ACHN (cell line): ENCODE measurements at places on chromosomes 2 and 18.

DNA sequence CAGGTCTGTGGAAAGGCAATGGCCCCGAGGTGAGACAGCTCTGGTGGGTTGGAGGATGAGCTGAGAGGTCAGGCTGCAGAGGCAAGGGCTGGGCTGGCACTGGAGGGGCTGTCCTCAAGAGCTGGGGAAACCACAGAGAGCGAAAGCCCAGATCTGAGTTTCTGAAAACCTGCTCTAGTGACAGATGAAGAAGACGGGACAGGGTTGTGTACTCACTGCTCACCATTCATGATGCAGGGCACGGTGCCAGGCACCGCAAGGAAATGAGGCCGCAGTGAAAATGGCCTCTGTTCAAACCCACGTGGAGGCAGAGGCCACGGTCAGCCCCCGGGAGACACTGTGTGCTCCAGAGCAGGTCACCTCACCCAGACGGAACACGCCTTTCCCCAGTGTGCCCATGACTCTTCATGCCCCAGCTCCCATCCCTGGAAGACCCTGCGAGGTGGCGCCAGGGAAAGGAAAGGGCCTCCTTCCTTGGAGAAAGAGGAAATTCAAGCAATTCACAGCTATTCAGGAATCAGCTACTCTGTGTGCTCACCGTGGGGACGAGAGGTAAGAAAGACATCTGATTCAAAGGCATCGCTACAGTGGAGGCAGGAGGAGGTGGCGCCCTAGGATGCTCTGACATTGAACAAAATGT is 24.3 kb upstream of the ID2 start:
- no peak for DNase-seq

GRCh38 chr2:131413148-131413747 is 49.3 kb upstream of the RAB6D start:
- DNase-seq: peak; percentile 67

DNA sequence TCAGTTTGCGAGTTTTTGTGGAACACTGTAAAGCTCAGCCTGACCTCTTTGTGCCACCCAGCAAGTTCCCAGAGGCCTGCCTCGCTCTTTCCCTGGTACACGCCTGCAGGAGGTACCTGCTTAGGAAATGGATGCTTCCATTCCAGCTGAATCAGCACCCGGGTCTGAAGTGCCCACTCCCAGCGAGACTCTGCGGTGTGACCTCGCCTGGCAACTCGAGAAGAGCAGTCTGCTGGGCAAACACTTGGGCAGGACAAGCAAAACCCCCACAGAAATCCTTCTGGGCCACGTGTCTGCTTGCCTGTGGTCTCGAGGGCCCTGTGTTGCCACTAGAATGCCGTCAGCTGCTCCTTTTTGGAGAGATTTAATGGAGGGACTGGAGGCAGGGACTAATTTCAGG is 127.6 kb downstream of the MAPK4 start:
- DNase-seq: no peak

DNA sequence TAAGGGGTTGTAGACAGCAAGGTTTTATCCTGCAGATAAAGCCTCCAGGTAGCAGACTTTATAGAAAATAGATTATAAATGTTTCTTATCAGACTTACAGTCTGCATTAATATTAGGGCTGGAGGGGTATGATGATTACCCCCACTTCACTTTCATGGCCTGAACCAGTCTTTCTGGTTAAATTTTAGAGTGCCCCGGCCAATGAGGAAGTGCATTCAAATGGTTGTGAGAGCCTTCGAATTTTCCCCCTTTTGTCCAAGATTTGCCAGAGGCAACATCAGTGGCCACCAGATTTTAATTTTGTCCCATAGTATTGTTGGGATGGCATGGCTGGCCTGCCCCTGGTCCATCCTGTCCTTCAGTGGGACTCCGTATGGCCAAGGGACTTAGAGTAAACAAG is 31.6 kb downstream of the COMMD1 start:
- DNase-seq: no peak

DNA sequence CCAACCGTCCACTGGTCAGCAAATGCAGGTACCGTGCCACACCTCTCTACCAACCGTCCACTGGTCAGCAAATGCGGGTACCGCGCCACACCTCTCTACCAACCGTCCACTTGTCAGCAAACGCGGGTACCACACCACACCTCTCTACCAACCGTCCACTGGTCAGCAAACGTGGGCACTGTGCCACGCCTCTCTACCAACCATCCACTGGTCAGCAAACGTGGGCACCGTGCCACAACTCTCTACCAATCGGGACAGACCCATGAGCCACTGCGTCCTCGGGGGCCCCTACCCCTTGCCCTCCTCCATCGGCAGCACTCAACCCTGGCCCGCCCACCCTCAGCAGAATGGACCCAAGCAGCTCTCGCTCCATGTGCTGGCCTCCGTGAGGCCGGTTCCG is 226.4 kb upstream of the SALL3 start:
- DNase-seq: no peak

- DNase-seq: peak; percentile 77
These were observed 241.3 kb downstream of the MREG start for GRCh38 chr2:215772003-215772402.

GRCh38 chr18:59633961-59634485 is 63.2 kb downstream of the CCBE1 start:
- no peak for DNase-seq

- no peak for DNase-seq
These were observed 63.2 kb upstream of the TCF4 start for GRCh38 chr18:55651236-55651635.

DNA sequence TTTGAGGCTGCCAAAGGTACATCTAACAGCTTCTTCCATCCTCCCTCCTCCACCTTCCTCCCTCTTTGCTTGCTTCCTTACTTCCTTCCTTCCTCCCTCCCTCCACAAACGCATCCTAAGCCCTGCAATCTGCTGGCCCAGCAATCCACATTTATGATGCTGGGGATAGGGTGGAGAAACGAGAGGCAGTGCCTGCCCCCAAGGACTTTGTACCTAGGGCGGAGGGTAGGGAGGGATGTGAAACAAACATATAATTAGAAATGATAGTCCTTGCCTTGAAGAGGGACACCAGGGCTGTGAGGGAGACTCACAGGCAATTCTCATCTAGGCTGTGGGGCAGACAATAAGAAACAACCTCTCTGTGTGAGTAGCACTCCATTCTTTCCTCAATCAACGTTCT is 188.3 kb downstream of the ANKRD30B start:
- no peak for DNase-seq

DNA sequence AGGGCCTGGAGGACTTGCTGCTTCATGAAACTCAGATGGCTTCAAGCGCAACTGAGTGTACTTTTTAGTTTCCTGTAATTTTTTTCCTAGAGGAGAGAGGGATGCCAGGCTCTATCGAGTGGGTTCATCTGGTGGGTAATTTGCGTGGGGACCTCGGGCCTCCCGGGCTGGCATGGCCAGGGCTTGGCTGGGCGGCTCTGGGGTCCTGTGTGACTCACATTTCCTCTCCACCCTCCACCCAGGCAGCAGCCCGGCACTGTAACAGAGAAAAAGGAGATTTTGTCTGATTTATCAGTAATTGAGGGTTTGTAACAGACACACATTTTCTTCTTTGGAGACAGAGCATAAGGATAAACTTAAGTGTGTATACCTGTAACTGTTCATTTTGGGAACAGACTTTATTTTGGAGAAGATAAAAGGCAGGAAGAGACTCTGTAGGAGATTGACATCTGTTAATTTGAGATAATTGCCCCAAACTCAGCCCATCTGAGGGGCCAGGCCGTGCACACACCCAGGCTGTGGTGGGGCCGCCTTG is 64.3 kb downstream of the NFATC1 start:
- DNase-seq: no peak

DNA sequence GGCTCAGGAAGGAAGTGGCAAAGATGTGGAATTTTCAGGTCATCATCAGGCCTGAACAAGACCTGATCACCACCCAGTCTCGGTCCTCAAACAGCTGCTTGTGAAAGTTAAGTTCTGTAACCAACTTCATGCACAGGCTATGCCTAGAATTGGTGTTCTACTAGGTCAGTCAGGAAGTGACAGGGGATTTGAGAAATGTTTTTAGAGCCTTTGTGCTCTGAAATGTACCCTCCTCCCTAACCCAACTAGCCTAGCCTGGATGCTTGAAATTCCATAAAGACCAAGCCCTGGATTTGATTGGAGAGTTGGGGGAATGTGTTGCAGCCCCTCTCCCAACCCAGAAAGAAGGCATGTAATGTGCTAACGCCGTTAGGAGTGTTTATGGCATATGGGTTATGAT is 63.3 kb downstream of the TGOLN2 start:
- DNase-seq: no peak

DNA sequence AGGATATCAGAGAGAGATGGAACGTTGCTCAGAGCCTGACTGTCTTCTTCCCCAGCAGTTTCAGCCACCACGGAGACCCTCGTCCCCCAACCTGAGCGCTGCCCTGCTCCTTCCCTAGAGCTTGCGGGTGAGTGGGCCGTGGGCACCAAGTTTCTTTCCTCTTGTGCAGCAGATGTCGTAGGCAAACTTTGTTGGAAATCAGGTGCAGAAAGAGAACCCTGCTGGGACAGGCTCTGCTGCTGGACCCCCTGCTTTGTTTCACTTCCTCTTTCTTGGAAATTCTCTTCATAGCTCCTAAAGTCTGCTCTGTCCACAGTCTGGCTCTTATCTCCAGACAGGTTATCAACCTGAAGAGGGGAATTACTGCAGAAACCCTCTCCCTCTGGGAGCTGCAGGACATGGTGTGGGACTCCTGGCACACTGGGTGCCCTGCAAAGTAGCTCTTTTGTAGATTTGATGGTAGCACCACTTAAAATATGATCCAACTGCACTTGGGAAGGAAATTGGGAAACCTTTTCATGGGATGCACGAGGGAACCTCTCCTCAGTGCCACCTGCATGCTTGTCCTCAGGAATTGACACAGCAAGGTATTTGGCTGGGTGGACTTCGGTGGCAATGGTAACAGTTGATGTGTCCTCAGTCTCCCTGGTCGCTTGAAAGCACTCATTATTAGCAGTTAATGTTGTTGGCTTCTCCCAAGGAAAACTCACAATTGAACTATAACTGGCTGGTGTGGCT is 92.2 kb downstream of the ALPK2 start:
- DNase-seq: no peak

DNA sequence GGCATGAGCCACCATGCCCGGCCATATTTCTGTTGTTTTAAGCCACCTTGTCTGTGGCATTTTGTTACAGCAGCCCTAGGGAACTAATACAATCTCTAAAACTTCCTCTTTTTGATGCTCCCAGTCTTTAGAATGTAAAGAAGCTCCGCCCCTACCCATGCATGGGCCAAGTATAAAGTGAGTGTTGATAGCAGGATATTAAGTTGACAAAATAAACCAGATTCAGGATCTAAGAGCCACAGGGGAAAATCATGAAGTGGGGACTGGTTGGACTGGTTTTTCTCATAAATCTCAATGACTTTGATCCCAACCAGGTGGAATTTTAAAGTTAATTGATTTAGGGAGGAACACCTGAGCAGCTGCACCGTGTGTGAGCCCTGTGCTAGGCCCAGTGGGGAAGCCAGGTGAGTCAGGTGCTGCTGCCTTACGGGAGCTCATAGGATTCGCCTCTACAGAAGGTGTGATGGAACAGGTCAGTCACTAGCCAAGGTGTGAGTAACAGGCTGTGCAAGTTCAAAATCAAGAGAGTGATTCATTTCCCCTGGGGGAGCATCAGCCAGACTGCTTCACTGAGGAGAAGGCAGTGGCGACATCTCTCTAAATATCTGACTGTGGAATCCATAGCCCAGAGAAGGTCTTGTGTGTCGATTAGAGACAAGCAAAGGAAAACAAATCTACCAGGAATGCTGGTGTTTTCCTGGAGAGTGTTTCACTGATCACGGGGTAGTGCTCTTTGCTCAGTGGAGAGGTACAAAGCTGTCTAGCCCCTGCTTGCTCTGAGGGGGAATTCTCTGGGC is 63.0 kb upstream of the MSH2 start:
- DNase-seq: peak; percentile 13

- DNase-seq: no peak
These were observed 11.5 kb downstream of the ANKRD29 start for GRCh38 chr18:23650968-23651927.

- DNase-seq: no peak
These were observed 29.4 kb upstream of the FN1 start for GRCh38 chr2:215465256-215465655.

DNA sequence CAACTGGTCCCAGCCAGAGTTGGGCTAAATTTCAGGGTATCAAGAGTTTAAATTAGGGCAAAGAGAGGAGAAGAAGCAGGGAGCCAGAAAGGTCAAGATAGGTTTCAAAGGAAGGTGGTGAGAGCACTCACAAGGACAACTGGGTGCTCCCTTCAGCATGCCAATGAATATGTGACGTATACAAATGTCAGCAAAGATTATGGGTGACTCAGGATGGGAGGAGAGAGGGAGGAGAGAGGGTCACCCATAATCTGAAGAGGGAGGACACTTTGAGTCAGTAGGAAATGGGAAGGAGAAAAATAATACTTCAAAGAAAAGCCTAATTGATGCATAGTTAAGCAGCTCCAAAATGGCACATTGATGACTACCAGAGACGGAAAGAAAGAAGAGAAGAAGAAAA is 53.1 kb upstream of the ABCA12 start:
- no peak for DNase-seq

DNA sequence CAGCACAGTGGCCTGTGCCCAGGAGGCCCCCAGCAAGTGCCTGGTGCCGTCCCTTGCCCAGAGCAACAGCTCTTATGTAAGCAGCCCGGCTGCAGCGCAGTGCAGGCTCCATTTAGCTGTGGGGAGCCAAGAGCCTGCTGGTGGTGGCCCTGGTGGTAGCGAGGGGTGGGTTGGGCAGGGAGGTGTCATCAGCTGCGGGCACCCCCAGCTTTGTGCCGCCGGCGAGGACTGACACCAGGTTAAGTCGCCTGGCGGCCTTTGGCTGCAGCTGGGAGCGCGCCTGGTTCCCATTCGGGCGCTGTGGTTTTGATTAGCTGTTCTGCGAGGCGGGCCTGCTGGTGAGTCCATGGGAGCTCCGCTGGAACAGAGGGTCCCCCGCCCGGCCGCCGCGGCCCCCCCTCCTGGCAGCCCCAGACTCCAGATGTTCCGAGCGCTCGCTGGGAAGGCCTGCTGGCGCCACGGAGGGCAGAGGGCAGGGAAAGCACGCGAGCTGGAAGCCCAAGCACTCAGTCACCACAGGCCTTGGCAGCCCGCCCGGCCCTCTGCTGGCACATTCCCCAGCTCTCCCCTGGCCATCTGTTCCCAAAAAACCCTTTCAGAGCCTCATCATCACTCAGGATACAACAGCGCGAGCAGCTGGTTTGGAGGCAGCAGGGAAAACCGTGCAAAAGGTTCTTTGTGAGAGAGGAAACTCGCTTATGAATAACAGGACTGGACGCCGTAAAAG is 18.4 kb downstream of the ATOH8 start:
- peak; percentile 99 for DNase-seq

GRCh38 chr2:39080152-39080551 is 40.7 kb downstream of the SOS1 start:
- no peak for DNase-seq

GRCh38 chr18:50286391-50287027 is 983 bp downstream of the CXXC1 start:
- no peak for DNase-seq

- no peak for DNase-seq
These were observed 426.2 kb upstream of the MEX3C start for GRCh38 chr18:51623653-51624052.

DNA sequence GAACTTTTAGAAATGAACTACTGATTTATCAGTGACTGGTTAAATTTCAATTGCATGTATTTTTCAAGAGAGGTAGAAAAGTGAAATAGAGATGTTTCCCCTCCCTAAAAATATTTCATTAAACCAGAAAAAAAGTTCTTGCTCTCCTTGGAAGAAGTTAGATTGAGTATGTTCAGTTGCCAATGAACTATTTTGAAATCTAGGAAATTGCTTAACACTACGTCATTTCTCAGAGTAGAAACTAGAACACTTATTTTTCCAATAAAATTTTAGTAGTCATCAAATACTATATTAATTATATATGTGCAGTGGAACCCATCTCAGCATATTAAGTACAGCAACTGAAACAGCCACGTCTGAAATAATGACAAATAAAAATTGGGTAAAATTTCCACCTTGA is 51.8 kb upstream of the STAT1 start:
- no peak for DNase-seq
